ENCODE measurements at places on chromosomes 11 and 22.

- ATAC-seq, result no peak
Observed at GRCh38 chr11:131807876-131808275, 437.5 kb downstream of the NTM start.

DNA sequence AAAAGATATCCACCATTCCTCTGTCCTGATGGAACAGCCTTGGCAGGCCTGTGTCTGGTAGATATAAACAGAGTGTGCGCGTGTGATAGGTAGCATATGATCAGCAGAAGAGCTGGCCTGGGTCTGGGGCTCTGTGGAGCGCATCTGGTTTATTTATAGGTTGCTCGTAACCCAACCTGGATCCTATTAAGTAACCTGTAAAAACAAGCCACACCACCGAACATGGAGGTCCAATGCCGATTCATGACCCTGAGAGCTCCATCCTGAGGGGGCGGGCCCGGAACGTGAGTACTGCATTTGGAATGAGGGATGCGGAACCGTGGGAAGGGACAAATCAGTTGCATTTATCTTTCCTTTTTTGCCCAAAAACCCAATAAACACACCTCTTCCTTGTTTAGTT is 31.9 kb upstream of the APOL5 start:
- ATAC-seq, result no peak

GRCh38 chr22:20240447-20240764 is 27.7 kb downstream of the RTN4R start:
- no peak for ATAC-seq

- ATAC-seq, result no peak
Observed at GRCh38 chr22:36405671-36406538, 18.1 kb upstream of the MYH9 start.

GRCh38 chr22:40853333-40853732 is 3.1 kb downstream of the ST13 start:
- ATAC-seq, result no peak

- ATAC-seq, result no peak
Observed at GRCh38 chr11:76361776-76362175, 19.2 kb downstream of the THAP12 start.

GRCh38 chr11:10666556-10667520 is 26.7 kb downstream of the IRAG1 start:
- ATAC-seq, result peak; percentile 58

DNA sequence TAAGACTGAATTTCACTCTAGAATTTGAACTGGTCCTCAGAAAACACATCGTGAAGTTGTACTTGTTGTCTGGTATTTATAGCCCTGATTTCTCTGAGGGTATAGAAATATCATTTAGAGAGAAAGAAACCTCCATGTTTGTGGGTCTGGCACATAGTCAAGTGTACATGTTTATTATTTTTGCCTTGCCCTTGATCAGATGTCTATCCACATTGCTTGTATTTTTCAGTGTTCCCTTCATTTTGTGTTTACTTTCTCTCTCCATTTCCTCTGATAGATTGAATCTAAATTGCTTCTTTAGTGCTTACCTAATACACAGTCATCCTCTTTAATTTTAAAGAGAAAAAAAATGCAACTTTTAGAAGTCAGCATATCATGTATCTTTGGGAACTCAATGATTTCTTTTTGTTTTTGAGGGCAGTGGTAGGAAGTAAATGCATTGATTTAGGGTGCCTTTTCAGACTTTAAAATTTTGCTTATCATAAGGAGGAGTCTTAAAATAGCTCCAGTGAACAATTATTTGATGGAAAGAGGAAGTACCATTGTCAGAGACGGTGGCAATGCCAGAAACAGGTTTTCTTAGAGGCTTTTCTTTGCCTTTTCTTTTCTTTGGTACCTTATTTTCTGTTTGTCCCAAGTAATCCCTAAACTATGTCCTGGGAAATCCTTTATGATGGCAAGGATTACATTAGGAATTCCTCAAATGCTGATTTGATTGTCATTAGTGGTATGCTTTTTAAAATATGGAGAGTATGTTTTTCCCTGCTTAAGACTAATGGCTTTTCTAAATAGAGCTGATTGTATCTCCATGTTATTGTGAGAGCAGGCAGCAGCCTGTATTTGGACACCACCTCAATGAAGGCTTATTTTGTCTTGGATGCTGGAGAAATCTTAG is 29.8 kb upstream of the TECTA start:
- no peak for ATAC-seq

- ATAC-seq, result peak; percentile 53
Observed at GRCh38 chr22:37242395-37242918, 1.6 kb downstream of the RAC2 start.

- no peak for ATAC-seq
Observed at GRCh38 chr11:47860536-47860935, 12.4 kb upstream of the NUP160 start.

DNA sequence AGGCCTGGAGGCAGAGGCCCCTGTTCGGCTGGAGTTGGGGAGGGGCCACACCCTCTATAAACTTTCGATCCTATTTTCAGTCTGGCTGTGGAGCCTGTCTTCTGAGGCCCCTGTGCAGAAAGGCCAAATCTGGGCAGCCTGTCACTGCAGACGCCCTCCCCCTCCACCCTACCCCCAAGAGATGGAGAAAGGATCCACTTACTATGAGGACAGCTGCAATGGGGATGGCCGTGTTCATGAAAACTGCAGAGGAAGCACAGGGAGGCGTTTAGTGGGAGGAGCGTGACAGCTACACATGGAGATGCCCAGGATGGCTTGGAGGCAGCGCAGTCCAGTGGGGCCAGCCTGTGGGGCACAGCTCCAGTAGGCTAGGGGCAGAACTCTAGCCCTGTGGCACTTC is 43.5 kb upstream of the KCNJ11 start:
- ATAC-seq, result 0 out of 3 replicates have a peak, but pooled peaks have one; percentile 21

DNA sequence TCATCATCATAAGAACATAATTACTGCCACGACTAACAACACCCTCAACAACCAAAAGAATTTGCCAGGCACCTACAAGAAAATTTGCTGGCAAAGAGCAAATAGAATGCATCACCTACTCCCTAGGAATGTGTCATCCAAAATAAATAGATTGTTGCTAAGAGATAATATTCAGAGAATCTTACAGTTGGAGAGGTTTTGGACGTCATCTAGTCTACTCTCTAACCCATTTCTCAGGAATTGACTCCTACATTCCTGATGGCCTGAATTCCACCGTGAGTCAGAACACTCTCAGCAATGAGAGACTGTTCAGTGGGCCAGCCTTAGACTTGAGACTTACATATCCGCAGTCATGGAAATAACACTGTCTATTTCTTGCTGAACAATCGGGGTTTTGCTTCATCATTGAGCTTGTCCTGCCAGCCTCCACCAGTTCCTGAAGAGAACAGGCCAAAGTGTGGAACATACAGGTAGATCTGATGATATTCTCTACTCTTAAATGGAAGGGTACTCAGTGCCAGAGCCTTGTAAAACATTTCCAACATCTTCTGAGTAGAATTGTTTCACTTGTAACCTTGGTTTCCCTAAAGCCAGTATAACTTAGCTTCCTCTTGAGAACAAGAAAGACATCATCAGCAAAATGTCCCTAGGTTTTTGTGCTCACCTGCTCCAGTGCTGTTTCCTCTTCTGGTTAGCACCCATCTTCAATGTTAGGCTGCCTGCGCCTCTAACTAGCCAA is 8.3 kb downstream of the KIRREL3 start:
- ATAC-seq, result peak; percentile 88

GRCh38 chr22:30810105-30810504 is 115.4 kb downstream of the OSBP2 start:
- no peak for ATAC-seq

- ATAC-seq, result no peak
Observed at GRCh38 chr11:119210050-119210449, 3.9 kb downstream of the CBL start.

- no peak for ATAC-seq
Observed at GRCh38 chr22:48153726-48154125, 1391.3 kb downstream of the TBC1D22A start.

DNA sequence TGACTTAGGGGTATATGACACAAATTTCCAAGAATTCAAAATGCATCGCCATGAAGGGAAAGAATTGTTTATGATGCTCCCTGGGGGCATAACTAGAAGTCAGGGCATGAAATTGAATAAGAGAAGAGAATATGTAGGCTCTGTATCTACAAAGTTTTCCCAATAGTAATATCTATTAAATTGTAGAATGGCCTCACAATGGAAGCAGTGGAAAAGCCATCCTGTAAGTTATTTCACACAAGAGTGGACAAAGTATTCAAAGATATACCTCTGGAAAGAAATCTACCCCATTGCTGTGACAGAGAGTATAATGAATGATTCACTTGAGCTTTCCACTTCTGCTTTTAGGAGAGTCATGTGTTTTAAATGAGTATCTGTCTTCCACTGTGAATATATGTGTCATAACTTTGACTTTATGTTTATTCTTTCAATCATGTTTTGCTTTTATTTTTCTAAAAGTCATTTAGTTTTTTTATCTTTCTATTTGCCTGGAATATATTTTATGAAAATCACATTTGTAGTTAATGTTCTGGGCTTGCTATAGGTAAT is 65.7 kb upstream of the DDI1 start:
- ATAC-seq, result no peak

DNA sequence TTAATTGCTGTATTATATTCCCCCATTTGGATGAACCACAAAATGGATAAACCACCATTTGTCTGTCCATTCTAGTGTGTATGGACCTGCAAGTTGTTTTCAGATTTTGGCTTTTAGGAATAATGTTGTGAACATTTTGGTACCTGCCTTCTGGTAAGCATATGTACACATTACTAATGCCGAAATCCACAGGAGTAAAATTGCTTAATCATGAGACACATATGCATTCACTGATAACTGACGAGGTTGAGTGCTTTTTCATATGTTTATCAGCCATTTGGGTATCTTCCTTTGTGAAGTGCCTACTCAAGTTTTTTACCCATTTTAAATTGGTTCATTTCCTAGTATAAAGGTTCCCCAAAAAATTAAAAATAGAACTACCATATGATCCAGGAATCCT is 34.2 kb downstream of the OSBP2 start:
- no peak for ATAC-seq

- no peak for ATAC-seq
Observed at GRCh38 chr11:118715837-118716260, 36.4 kb upstream of the TREH start.

- ATAC-seq, result peak; percentile 86
Observed at GRCh38 chr11:23021287-23021863, 161.1 kb upstream of the CCDC179 start.

DNA sequence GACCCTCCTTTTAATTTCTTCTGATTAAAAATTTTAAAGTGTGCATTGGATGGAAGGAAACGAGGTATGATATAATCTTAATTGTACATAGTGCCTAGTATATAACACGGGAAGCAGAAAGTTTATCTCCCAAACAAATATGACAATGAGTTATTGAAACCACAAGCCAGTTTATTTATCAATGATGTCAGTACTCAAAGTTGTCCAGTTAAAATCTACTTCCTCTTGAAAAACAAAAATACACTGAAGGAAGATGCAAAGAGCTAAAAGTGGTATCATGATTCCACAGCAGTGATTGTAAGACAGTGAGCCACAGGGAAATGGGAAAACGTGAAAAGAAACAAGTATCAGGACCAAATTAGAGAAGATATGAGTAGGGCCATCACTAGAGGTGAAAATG is 18.8 kb upstream of the OR5B21 start:
- ATAC-seq, result no peak

DNA sequence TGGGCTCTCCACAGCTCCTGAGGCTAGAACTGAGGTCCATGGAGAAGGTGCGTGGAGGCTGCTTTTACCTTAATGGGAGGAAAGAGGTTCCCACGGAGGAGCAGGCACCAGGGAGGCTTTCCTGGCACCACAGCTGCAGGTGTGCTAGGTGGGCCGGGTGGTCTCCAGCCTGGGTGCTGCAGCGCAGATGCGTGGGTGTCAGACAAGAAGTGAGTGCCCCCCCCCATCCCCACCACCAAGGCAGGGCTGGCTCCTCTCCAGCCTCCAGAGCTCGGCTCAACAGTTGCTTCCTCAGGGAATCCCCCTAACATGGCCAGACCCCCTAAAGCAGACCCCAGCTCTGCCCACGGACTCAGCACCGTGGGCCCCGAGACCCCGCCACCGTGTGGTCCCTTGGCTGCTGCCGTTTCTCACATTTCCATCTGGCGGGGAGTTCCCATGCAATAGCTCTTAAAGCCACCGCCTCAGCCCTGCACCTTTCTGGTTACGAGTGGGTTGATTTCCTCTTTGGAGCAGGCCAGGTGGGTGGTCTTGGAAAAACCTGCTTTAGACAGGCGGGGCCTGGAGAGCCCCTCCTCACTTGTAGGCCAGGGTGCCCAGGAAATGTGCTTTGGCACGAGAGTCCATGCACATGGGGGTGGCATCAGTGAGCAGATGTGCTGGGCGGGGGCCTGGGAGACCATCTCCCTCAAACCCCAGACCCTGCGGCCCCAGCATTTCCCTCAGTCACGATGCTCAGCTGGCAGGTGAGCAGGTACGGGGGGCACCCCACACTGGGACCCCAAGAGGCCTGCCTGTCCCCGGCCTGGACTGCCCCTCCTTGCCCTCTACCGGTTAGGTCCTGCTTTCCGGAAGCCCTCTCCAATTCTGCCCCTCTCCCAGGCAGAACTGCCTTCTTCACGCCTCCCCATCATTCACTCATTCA is 93.7 kb downstream of the ARHGAP8 start:
- ATAC-seq, result no peak

DNA sequence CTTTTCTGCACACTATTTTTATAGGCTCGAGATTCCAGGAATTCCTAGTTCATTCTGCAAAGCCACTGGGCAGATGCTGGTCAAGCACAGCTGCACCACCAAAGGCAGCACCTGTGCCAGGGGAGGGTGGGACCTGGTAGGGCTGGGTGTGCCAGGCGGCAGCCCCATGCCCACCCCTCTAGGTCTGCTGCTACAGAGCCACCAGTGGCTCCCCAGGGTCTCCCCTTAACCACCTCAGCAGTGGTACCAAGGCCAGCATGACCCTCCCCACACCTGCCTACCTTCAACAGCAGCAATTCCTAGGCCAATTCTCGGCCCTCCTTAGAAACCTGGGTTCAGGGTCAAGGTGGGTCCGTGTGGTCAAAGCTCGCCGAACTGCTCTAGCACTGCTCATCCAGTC is 39.5 kb downstream of the PHF21B start:
- no peak for ATAC-seq

DNA sequence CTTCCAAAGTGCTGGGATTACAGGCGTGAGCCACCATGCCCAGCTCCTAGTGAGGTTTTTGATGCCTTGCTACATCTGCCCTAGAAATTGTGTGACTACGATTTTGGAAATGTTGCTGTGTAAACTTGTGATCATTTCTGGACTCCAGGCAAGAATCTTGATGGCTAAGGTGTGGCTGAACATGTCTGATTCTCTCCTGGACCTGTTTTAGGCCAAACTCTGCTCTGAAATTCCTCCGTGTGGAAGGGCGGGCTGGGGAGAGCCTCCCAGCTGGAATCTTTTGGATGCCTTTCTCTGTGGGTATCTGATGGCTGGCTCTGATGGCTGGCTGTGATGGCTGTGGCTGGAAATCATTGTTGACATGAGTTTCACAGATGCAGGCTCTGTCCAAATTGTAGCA is 8.2 kb downstream of the PNPLA3 start:
- peak; percentile 35 for ATAC-seq

GRCh38 chr11:119375337-119376196 is 5.9 kb downstream of the USP2 start:
- ATAC-seq, result no peak

DNA sequence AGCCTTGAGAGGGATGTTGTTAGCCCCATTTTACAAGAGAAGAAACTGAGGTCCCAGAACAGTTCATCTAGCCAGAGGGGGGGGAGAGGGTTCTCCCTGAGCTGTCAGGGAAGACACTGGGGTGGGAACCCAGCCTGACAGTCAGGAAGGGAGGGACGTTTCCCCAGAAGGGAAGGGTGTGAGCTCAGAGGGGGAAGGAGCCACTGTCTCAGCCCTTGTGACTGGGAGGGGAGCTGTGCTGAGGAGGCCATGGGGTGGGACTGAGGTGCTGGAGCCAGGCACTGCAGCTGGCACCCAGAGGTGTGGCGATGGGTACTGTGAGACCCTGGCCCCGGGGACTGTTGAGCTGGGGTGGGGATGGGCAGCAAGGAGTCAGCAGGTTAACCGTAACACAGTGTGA is 35.7 kb downstream of the DAGLA start:
- no peak for ATAC-seq

Measured in SK-N-SH treated with all-trans-retinoic acid at 6 μM for 48 hours (cell line).